Stomach (tissue), 19 donors: ENCODE measurements at places on chromosomes 1 and 21. TPM values are rescaled to one million over a fixed set of nuclear protein-coding genes. Genes with fewer than 3 reads are reported as not detected.

STYXL2 gene
- total RNA-seq: 0.73 TPM

RHD gene
- not detected for total RNA-seq

YBEY gene
- total RNA-seq: 3.1 TPM

DNA sequence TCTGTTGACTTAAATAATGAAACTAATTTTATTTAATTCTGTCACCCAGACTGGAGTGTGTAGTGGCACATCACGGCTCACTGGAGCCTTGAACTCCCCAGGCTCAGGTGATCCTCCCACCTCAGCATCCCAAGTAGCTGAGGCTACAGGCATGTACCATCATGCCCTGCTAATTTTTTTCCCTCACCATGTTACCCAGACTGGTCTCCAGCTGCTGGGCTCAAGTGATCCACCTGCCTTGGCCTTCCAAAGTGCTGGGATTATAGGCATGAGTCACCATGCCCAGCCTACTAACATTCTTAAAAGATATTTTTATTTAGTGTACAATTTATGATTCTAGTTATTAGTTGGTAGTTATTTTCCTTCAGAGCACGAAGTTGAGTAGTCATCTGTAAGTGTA, 49.5 kb downstream of the NRDC start:
- H3K4me1 ChIP-seq: no peaks in the 10 kb centered on the region
- DNase-seq: no peak
- H3K4me3 ChIP-seq: no peak overlapping the region
- peaks cover 90% of the 10 kb centered on the region for H3K36me3 ChIP-seq

DNA sequence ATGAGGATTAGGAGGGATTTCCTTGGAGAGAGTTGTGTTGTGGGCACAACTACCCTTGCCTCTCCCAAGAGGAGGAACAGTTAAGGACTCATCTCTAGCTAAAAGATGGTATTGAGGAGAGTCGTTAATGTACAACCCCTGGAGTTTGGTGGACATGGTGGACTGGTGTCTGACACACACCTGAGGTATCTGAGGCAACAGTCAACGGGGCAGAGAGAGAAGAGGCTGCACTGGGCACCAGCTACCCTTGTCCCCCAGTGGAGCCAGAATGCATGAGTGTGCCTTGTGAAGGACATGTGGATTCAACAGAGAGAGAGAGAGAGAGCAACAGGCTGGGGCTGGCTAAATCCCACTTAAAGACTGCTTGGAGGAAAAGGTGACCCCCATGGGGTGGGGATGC, 13.0 kb downstream of the RAB7B start:
- no peaks in the 10 kb centered on the region for H3K36me3 ChIP-seq
- H3K27ac ChIP-seq: no peak overlapping the region
- no peak for DNase-seq
- no peaks in the 10 kb centered on the region for H3K27me3 ChIP-seq

DNA sequence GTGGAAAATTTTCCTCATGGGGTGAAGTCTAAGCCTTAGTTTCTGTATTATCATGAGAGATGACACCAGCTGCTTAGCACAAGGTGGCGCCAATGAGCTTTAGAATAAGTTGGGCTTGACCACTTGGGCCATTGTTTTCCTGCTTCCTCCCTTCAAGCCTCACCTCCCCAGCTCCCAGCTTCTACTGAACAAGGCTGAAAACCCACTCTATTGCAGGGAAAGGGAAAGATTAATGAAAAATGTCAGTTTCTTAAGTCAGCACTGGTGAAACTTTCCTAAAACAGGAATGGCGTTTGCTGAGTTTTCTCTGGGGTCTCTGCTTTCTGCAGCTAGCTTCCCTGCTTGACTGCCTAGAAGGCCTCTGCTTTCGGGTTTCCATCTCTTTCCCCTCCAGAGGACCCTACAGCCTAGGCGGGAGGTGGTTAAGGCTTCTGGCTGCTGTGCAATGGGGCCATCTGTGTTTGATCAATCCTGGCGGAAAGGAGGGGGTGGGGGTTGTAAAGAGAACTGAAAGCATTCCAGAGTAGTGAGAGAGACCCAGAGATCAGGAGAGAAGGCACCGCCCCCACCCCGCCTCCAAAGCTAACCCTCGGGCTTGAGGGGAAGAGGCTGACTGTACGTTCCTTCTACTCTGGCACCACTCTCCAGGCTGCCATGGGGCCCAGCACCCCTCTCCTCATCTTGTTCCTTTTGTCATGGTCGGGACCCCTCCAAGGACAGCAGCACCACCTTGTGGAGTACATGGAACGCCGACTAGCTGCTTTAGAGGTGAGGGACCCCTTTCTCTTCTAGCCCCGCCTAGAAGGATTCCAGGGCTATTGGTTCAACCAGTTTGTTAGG, at the start of gene OLFML3:
OLFML3 (plus strand) TSS at position 612 of the 840 bp plus-strand sequence; CDS start at position 655, 43 bp downstream.
- H3K27me3 ChIP-seq: no peaks in the 10 kb centered on the region
- DNase-seq: peak; percentile 86
- H3K4me3 ChIP-seq: peak within 1 kb of the TSS; percentile 39

WDR3 gene
- 4.0 TPM for total RNA-seq

- H3K27me3 ChIP-seq: peaks cover 9% of the 10 kb centered on the region
- H3K27ac ChIP-seq: no peak overlapping the region
- H3K36me3 ChIP-seq: no peaks in the 10 kb centered on the region
- DNase-seq: no peak
These were observed 116.5 kb downstream of the TMEM53 start for GRCh38 chr1:44557778-44558177.

RNU1-1 gene
- total RNA-seq: under 0.01 TPM

- H3K27ac ChIP-seq: no peak overlapping the region
- H3K4me1 ChIP-seq: no peaks in the 10 kb centered on the region
- no peak overlapping the region for H3K4me3 ChIP-seq
- peaks cover 13% of the 10 kb centered on the region for H3K27me3 ChIP-seq
- H3K36me3 ChIP-seq: no peaks in the 10 kb centered on the region
These were observed 77.7 kb upstream of the ZBTB40 start for GRCh38 chr1:22374001-22374400.

DNA sequence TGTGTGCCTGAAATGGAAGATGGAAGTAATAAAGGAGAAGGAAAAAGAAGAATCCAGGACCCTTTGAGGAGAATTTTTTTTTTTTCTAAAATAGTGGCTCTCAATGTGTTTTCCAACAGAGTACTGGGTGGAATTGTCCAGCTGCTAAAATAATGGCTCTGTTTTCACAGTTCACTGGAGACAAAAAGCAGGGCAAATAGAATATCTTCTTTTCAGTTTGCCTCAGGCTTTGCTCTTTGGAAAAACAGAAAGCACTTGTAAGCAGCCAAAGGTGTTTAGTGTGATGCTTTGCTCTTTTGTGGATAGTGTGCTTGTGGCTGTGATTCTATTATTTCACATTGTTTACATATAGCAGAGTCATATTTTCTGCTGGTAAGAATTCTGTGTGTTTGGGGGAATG, 77.4 kb upstream of the MROH9 start:
- H3K4me3 ChIP-seq: no peak overlapping the region
- no peaks in the 10 kb centered on the region for H3K4me1 ChIP-seq
- no peaks in the 10 kb centered on the region for H3K27me3 ChIP-seq
- no peaks in the 10 kb centered on the region for H3K36me3 ChIP-seq
- DNase-seq: no peak

GRCh38 chr21:22898051-22898665, 1899.9 kb downstream of the NCAM2 start:
- H3K27ac ChIP-seq: no peak overlapping the region
- H3K27me3 ChIP-seq: no peaks in the 10 kb centered on the region
- DNase-seq: no peak
- no peak overlapping the region for H3K4me3 ChIP-seq

OTUD7B gene
- total RNA-seq: 38.8 TPM

KRTAP19-8 gene
- total RNA-seq: not detected

DNA sequence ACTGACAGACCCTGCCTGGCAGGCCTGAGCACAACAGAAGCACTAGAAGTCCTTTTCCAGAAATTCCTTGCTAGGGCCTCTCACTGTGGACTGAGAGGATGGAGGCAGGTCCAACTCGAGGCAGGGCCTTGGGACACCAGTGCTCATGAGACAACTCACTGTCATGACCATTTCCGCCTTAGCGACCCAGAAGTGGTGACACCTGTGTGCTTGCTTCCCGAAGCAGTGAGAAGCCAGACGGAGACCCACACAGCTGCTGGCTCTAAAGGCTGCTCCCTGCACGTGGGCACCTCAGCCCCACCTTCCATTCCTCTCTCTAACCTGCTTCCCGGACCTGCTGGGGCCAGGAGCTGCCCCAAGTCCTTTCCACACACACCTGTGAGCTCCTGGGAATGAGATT, 33.0 kb downstream of the KCNC4 start:
- H3K27me3 ChIP-seq: no peaks in the 10 kb centered on the region
- H3K36me3 ChIP-seq: no peaks in the 10 kb centered on the region
- H3K27ac ChIP-seq: no peak overlapping the region
- DNase-seq: no peak

DNA sequence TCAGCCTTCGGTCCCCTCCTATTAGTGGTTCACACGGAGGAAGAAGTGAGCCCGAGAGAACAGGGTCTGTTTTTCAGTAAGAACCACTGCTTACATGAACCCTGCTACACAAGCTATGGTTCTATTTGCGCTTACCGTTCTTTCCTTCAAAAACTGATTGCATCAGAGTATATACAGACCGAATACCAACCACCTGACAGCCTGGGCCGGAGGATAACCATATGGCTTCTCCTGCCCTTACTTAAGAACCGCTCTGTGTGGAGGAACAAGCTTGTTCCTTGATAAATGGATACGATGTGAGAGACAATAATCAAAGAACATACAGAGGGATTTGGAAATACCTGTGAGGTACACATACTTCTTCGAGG, 1.1 kb upstream of the KCNT2 start:
- peak overlapping the region; percentile 81 for H3K27ac ChIP-seq
- peak overlapping the region; percentile 48 for H3K4me3 ChIP-seq
- peaks cover 22% of the 10 kb centered on the region for H3K4me1 ChIP-seq
- no peaks in the 10 kb centered on the region for H3K27me3 ChIP-seq
- H3K36me3 ChIP-seq: no peaks in the 10 kb centered on the region

PKP1 gene
- total RNA-seq: 0.37 TPM

DNA sequence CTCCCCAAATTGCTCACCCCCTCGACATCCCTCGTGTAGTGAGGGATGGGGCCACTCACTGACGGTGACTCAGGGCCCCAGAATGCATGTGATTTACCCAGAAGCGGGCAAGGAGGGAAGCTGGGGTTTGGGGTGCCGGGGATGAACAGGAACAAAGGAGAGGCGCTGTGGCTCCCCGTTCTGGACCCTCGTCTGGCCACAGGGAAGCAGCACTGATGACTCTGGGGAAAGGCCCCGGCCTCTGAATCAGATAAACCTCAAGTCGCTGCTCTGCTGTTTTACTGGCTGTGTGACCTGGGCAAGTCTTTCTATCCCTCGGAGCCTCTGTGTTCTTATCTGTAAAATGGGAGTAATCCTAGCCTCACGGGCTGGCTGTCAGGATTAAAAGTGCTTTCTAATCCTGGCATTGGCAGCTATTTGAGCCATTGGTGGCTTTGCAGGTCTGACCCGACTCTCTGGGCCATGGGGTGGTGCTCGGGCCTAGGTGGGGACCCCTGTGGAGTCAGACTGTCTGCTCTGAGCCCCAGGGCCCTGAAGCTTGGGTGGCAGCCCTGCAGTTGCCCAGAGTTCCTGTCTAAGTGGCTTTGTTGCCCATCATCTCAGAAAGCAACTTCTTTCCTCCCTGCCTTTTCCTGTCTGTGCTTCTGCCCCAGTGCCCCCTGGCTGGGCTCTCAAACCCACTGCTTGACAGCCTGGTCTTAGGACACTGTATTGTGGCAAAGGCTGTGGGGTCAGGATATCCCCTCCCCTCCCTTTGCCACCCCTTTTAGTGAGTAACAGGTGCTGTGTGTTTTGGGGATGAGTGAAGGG, 5.5 kb downstream of the TNFRSF1B start:
- DNase-seq: no peak
- no peaks in the 10 kb centered on the region for H3K36me3 ChIP-seq
- H3K4me3 ChIP-seq: peak overlapping the region; percentile 1
- H3K27ac ChIP-seq: peak overlapping the region; percentile 80
- H3K4me1 ChIP-seq: peaks cover 92% of the 10 kb centered on the region

- H3K4me3 ChIP-seq: no peak overlapping the region
- H3K4me1 ChIP-seq: no peaks in the 10 kb centered on the region
- no peaks in the 10 kb centered on the region for H3K36me3 ChIP-seq
- H3K27ac ChIP-seq: no peak overlapping the region
- no peak for DNase-seq
These were observed 183.8 kb downstream of the LMX1A start for GRCh38 chr1:165172666-165173065.

CDC14A gene
- total RNA-seq: 29.2 TPM

GRCh38 chr1:10624256-10625050, 149.7 kb downstream of the PEX14 start:
- H3K27ac ChIP-seq: no peak overlapping the region
- H3K36me3 ChIP-seq: peaks cover 5% of the 10 kb centered on the region
- no peak for DNase-seq

GRCh38 chr21:35028451-35028978, 20.6 kb downstream of the RUNX1 start:
- DNase-seq: no peak
- no peaks in the 10 kb centered on the region for H3K36me3 ChIP-seq
- peaks cover 23% of the 10 kb centered on the region for H3K4me1 ChIP-seq
- no peak overlapping the region for H3K27ac ChIP-seq

- H3K27ac ChIP-seq: no peak overlapping the region
- no peaks in the 10 kb centered on the region for H3K27me3 ChIP-seq
- H3K4me3 ChIP-seq: no peak overlapping the region
- no peaks in the 10 kb centered on the region for H3K36me3 ChIP-seq
- DNase-seq: no peak
- H3K4me1 ChIP-seq: no peaks in the 10 kb centered on the region
These were observed 65.2 kb upstream of the RALGPS2 start for GRCh38 chr1:178659789-178660208.
